GM19239 (cell line): ENCODE measurements at places on chromosomes 16 and 17.

DNA sequence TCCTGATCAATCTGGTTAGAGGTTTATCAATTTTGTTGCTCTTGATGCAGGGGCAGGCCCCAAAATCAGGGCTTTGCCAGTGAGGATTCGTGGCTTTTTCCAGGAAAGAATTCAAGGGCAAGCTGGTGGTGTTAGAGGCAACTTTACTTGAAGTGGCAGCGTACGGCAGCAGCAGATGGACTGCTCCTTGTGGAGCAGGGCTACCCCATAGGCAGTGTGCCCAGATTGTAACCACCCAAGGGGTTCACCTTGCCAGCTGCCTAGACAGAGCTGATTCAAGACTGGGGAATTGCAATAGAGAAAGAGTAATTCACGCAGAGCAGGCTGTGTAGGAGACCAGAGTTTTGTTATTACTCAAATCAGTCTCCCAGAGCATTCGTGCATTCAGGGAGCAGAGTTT is 16.7 kb downstream of the DRC7 start:
- DNase-seq: no peak

DNA sequence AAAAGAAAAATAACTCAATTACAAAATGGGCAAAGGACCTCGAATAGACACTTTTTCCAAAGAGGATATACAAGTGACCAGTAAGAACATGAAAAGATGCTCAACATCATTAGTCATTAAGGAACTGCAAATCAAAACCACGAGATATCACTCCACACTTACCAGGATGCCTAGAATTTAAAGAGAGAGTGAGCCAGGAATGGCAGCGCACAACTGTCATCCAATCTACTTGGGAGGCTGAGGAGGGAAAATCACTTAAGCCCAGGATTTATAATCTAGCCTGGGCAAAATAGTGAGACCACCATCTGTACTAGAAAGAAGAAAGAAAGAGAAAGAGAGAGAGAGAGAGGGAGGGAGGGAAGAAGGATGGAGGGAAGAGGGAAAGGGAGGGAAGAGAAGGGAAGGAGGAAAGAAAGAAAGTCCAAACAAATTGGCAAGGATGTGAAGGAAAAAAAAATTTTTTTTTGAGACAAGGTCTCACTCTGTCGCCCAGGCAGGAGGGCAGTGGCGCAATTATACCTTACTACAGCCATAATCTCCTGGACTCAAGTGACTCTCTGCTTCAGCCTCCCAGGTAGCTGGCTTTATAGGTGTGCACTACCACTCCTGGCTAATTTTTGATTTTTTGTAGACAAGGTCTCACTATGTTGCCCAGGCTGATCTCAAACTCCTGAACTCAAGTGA is 22.6 kb downstream of the TBX2 start:
- DNase-seq: no peak

DNA sequence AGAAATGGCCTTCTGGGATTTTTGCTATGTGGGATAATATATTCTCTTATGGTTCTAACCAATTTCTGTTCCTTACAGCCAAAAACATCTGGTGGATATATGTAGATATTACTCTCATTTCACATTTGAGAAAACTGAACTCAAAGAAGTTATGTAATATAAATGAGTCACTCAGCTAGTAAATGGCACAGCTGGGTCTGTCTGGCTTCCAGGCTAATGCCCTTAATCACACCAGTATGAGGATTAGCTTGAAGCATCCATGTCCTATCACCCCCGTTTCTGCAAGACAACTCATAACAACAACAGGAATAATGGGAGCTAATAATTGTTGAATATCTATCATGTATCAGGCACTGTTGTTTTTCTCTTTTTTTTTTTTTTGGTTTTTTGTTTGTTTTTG is 34.4 kb upstream of the USP7 start:
- DNase-seq: no peak

GRCh38 chr17:75130632-75131277 is 787 bp downstream of the NT5C start:
- no peak for DNase-seq

- no peak for DNase-seq
Measured at GRCh38 chr17:82709024-82709675, 7.4 kb upstream of the FN3KRP start.
